ENCODE measurements at places on chromosomes 7 and 10. TPM values are rescaled to one million over a fixed set of nuclear protein-coding genes. Genes with fewer than 3 reads are reported as not detected.

Gene NUTM2A
- polyA plus RNA-seq: 0.38 TPM

Gene ZNF804B
- polyA plus RNA-seq: not detected

Gene CTTNBP2
- polyA plus RNA-seq: not detected

DNA sequence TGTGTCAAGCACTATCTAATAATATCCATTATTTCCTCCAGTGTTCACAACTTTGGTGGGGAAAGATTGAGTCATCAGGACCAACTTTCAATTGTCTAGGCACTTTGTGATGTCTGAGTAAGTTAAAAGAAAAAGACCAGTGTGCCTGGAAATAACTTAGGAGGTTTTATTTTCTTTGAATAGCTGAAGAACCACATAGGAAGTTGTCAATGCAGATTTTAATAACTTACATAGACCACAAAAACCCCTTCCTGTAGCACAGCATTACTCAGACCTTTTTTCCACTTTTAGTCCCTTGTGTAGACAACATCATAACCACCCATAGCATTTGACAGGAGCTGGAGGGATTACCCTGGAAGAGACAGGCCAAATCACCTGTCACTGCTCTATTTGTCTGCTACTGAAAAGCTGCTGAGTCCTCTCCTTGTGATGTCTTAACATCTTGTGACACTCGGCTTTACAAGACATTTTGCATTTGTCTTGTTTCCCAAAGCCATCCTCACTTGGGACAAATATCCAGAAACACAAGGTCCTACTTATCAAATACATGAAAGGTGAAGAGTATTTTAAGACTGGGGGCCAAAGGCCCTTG is 241.5 kb upstream of the PTER start:
- no peak overlapping the region for H3K27ac ChIP-seq
- DNase-seq: no peak
- H3K27me3 ChIP-seq: no peaks in the 10 kb centered on the region
- H3K4me3 ChIP-seq: no peak overlapping the region

GRCh38 chr7:33754933-33755928 is 150.1 kb upstream of the BMPER start:
- H3K27me3 ChIP-seq: no peaks in the 10 kb centered on the region
- H3K36me3 ChIP-seq: no peaks in the 10 kb centered on the region
- DNase-seq: peak; percentile 62
- no peak overlapping the region for H3K27ac ChIP-seq

GRCh38 chr7:95365151-95365550 is 31.0 kb downstream of the PON3 start:
- H3K4me3 ChIP-seq: no peak overlapping the region
- no peak for DNase-seq
- no peaks in the 10 kb centered on the region for H3K36me3 ChIP-seq
- H3K27ac ChIP-seq: no peak overlapping the region

DNA sequence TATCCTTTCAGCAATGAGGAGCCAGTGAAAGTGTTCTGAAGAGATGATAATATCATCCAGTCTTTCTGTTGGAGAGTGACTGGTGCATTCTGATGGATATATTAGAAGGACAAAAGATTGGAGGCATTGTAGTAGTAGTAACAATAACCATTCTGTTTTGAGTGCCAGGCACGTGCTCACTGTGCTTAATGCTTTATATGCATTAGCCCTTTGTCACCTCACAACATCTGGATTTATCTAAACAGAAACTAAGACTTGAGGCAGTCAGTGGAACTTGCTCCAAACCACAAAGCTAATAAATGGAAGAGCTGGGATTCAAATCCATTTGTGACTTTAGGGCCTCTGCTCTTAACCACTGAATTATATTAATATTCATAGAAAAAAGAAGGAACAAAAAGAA is 84.5 kb upstream of the OIT3 start:
- H3K27ac ChIP-seq: no peak overlapping the region
- H3K36me3 ChIP-seq: no peaks in the 10 kb centered on the region
- no peaks in the 10 kb centered on the region for H3K27me3 ChIP-seq
- no peak overlapping the region for H3K4me3 ChIP-seq
- no peaks in the 10 kb centered on the region for H3K4me1 ChIP-seq
- no peak for DNase-seq

- H3K27ac ChIP-seq: no peak overlapping the region
- no peaks in the 10 kb centered on the region for H3K36me3 ChIP-seq
- no peaks in the 10 kb centered on the region for H3K27me3 ChIP-seq
Observed at GRCh38 chr10:86979977-86980448, 11.7 kb downstream of the ADIRF start.

Measured in SK-N-SH (cell line).